Stimulated activated CD8-positive, alpha-beta memory T cell treated with anti-CD3 and anti-CD28 coated beads, Interleukin-2, amount 100 ng/mL, for 1 hour (primary cell): ENCODE measurements at places on chromosomes 5 and 9.

DNA sequence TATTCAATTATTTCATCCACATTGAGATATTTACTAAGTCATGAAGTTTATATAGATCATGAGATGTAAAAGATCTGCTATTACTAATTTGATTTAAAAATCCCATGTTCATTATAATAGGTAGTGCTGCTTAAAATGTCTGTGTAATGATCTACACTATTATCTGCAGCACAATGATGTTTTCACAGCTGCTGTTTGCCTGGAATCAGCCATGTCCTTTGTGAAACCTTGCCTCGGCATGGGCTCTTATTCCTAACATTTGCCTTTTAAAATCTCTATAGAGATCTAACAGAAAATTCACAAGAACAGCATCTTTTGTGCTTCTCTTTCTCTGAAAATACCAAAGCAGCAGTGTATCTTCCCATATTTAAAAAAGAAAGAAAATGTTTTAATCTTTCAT is 444.6 kb downstream of the PTPRD start:
- no peak for DNase-seq

GRCh38 chr9:270657-271237 is 56.1 kb downstream of the DOCK8 start:
- no peak for DNase-seq

GRCh38 chr9:30713243-30713642 is 1671.2 kb upstream of the ACO1 start:
- no peak for DNase-seq

DNA sequence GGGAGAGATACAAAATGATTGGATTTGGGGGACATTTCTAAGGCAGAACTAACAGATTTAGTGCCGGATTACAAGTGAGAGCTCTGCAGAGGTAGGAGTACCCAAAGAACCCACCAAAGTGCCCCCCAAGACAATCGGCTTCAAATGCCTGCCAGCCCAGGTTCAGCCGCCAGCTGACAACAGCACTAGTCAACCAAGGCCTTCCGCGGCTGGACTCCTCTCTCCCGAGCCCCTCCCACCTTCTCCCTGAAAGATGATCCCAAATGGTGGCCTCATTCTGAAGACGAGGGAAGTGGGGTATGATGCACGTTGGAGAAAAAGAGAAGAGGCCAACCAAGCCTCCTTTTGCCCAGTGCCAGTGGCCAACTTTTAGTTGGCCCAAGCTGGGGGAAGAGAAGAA is 210.4 kb upstream of the SLC30A5 start:
- DNase-seq = no peak

DNA sequence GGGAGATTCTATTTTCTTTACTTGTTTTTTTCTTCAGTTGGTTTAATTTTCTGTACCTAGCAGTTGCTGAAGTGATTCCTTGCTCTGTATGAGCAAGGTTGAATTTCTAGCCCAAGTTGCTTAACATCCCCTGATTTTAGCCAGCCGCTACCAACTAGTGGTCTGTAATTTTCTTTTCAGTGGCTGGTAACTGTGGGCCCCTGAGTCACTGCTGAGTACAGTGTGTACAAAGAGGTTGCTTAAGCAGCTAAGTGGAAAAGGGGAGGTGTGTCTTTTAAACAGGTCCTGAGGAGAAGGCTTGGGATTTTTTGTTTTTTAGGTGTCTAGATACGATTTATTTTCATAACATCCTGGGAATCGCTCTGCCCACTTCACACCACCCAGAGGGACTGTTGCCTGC is 254.7 kb downstream of the NR3C1 start:
- DNase-seq = no peak

DNA sequence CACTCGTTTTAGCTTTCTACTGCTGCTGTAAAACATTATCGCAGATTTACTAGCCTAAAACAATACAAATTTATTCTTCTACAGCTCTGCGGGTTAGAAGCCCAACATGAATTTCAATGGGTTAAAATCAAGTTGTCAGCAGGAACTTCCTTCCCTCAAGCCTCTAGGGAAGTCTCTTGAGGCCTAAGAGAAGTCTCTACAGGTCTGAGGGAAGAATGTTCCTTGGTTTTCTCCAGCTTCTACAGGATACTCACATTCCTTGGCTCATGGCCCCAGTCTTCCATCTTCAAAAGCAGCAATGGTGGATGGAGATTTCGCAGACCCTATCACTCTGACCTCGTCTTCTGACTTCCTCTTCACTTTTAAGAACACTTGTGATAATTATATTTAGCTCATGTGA is 21.6 kb upstream of the SSBP2 start:
- DNase-seq = no peak

- DNase-seq = no peak
Observed at GRCh38 chr9:96075111-96075510, 199.6 kb downstream of the ERCC6L2 start.

GRCh38 chr5:123220621-123221146 is 131.6 kb downstream of the PRDM6 start:
- DNase-seq = no peak

GRCh38 chr5:96943799-96944198 is 7.9 kb downstream of the LNPEP start:
- DNase-seq = no peak

DNA sequence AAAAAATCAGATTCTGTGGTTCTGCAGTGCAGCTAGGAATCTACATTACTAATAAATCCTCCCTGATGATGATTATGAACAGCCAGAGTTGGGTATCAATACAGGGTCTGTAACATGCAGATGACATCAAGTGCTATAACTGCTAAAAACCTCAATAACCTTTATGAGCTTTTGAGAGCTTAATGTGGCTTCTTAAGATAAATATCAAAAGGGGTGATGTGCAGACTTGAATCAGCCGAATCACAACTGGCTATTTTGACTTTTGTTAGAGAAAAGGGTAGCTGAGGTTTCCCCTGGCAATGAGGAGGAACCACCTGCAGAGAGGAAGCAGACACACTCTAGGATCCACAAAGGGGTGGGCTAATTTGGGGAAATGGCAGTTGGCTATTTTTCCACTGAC is 30.2 kb downstream of the CAPSL start:
- no peak for DNase-seq

DNA sequence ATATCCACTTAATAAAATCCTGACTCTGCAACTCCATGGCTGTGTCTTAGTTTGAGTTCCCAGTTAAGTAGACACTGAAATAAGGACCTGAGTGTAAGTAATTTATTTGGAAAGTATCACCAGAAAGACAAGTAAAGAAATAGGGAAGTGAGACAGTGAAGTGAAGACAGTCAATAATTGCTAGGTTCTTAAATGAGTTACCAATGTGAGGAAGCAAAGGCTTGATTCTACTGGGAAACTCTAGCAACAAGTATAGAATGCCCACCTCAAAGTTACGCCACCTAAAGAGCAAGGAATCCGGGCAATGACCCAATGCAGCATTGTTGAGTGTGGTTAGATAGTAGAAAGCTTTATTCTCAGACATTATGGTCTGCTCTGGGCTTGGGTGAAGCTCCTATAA is 383.9 kb downstream of the TLR4 start:
- DNase-seq = no peak

DNA sequence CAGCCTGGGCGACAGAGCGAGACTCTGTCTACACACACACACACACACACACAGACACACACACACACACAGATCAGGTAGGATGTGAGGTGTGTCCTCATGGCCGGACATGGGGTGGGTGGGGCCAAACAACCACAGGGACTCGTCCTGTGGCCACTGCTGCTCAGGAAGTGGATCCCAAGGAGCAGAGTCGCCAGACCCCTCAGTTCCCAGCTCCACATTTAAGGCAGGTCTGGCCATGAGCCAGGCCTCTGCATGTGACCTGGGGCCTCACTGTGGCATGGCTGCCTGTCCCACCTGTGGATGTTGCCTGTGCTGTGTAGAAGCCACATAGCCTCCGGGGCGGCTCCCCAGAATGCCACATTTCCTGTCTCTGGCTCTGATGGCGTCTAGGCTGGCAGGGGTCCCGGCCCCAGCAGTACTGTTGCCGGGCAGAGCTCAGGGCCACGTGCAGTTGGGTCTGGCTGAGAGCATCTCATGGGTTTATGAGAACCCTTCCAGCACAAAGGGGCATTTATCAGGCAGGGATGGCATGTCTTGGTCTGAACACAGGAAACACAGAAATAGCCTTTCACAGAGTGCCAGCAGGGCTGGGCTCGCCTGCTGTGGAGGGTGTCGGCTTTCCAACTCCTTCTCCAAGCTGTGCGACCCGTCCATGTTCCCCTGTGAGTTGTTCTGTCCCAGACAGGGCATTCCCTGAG is 9.9 kb upstream of the NINJ1 start:
- DNase-seq = peak; percentile 22

- no peak for DNase-seq
Observed at GRCh38 chr5:91456928-91457680, 74.0 kb upstream of the ARRDC3 start.

DNA sequence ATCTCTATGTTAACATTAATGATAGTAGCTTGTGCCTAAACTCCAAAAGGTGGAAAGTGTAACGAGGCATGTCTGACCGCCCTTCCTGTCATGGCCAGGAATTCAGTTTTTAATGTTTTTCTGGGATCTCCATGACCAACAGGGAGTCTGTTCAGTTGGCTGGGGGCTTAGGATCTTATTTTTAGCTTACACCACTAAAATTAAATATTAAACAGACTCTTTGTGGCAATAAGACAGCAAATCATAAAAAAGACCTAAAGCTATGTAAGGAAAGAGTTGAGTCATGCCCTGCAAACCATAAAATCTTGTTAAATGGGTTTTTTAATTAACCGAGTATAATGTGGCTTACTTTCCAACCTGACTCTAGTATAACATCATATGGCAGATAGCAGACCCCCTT is 247.8 kb downstream of the DIRAS2 start:
- no peak for DNase-seq

DNA sequence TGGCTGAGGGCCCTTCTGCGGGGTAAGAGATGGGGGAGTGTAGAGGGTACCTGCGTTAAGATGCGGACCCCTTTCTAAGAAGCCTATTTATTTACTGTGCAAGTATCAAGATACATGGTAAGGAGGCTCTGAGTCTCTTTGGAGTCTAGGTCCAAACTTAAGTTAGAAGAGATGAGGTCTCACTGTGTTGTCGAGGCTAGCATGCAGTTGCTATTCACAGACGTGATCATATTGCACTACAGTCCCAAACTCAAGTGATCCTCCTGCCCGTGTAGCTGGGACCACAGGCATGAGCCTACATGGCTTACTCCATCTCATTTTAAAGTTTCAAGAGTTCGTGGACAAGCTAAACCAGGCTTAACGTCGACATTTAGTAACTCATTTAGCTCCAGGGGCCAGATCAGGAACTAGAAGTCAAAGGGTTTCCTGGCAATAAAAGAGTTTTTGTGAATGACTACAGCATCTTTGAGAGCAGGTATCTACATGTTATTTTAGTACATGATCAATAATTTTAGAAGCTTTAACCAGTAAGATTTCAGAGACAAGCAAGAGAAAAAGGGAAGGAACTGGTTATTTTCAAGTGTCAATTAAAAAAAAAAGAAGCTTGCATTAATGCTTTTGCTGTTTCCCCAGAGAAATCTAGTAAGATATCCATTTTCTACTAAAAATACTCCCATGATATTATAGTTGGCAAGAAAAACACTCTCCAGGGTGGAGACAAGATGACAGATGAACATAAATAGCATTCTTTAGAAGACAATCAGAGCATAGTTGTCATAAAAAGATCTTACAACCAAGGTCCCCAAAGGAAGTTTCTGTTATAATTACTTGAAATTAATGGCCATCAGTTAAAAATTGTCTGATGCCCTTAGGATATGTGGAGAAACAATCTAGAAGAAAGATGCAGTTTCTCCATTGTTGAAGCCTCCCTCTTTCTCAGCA is 141.3 kb downstream of the SCAMP1 start:
- DNase-seq = no peak

- DNase-seq = no peak
Observed at GRCh38 chr5:65742565-65743231, 20.7 kb downstream of the NLN start.

- DNase-seq = no peak
Observed at GRCh38 chr5:54832045-54832444, 153.3 kb downstream of the ESM1 start.

- DNase-seq = no peak
Observed at GRCh38 chr9:6978591-6978990, 220.8 kb downstream of the KDM4C start.

DNA sequence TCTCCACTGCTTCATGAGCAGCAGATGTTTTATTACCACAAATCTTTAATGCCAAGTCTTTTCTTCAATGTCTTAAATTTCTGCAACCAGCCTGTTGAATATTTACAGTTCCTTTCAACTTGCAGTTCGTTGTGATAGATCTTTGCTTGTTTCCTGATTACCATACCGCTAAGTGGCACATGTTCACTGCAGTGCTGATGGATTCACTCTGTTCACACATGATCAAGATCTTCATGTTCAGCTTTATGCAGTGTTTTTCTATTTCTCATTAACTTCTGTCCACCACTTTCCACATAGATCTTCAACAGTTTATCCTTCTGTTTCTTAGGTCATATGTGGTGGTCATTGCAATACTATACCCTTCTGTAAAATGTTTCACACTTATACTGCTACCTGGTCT is 280.6 kb downstream of the EPB41L4A start:
- no peak for DNase-seq

DNA sequence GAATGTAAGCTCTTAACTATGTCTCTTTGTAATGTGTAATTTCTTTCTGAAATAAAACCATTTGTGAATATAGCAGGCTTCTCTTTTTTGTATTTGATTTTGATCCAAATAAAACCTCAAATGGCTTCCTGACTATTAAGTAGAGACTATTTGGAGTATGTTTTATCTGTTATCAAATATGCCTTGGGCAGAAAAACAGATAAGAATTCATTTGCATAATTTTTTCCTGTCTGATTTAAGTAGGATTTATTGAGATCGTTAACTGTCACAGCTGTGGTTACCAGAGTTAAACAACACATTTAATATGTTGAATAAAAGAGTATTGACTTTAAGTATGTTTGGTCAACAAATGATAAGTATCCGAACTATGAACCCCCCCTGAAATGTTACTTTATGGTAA is 104.9 kb downstream of the MELK start:
- DNase-seq = no peak

DNA sequence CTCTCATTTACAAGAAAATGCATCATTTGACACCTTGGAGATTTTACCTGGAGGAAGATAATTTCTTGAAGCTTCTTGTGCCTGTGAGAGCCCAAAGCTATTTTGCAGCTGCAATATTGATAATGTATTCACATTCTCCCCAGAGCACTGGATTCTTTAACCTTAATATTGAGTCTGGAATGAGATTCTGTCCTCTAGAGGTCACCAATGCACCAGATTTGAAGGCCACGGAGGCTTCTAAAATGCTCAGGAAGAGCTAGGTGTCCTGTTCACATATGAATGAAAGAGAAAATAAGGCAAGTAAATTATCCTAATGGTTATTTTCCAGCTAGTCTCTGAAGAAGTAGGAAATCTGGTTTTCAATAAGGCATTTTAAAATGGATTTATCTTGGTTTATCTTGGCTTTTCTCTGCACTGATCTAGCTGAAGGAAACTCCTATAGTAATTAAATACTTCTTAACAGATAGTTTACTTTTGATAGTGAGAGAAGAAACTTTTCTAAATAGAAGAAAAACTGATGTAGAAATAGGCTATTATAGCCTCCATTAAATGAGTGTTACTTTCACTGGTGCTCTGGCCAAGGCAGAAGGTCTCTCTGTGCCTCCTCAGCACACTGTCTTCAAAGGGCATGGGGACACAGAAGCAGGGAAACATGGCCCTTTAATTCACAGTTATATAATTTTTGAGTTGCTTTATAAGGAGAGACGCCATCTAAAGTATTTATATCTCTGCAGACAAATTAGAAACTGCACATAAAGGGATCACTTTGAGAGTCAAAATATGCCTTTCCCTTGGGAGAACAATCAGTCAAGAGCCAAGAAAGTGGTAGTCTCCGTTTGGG is 297.0 kb upstream of the ACTBL2 start:
- DNase-seq = no peak
